A549 treated with CORT108297 at 1 μM for 4 hours (cell line): ENCODE measurements at places on chromosomes 4 and X. TPM values are rescaled to one million over a fixed set of nuclear protein-coding genes. Genes with fewer than 3 reads are reported as not detected.

The TMEM156 gene
- total RNA-seq, result 19.5 to 26.3 TPM (median 22.8 TPM) in 5 replicates

The PABPC1L2A gene
- total RNA-seq, result not detected in 5 replicates

The FAM47A gene
- total RNA-seq, result not detected in 5 replicates

The HSFX4 gene
- total RNA-seq, result not detected in 5 replicates

The INTS12 gene
- 13.0 to 17.5 TPM (median 13.3 TPM) in 5 replicates for total RNA-seq

The PDZD4 gene
- total RNA-seq, result 2.2 to 4.3 TPM (median 3.6 TPM) in 5 replicates

The GLRA3 gene
- not detected in 5 replicates for total RNA-seq
